Stimulated activated CD8-positive, alpha-beta memory T cell treated with anti-CD3 and anti-CD28 coated beads, Interleukin-4, amount 100 ng/mL, for 1 hour (primary cell): ENCODE measurements at places on chromosomes 5 and 9.

DNA sequence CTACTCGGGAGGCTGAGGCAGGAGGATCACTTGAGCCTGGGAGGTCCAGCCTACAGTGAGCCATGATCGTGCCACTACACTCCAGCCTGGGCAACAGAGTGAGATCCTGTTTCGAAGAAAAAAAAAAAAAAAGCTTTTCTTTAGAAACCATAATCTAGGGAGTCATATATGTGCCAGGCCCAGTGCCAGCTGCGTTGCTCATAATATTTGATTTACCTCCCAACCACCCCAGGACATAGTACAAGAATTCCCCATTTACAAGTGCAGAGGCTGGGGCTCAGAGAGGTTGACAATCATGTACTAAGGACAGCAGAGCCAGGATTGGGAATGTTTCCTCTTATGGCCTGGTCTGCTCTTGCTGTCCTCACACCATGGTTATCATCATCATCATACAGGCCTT is 25.1 kb upstream of the TRIM14 start:
- no peak for DNase-seq

- no peak for DNase-seq
Measured at GRCh38 chr5:54021431-54022164, 288.8 kb downstream of the ARL15 start.

DNA sequence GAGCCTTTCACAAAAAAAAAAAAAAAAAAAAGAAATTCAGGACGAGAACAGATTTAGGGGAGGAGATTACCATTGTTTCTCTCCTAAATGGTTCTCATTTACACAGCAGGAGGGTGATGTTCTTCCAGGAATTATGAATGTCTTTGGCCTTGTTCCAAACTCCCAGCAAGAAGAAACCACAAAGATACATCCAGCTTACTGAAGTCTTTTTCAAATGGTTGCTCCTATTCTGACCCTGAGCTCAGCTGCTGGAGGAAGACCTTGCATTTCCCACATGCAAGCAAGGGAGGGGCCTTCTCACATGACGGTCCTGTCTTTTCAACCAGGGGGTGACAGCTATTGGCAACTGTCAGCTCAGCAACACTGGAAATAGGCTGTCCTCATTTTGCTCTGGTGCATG is 203.0 kb upstream of the VLDLR start:
- DNase-seq, result no peak

GRCh38 chr5:36654564-36654963 is 48.2 kb downstream of the SLC1A3 start:
- no peak for DNase-seq

- no peak for DNase-seq
Measured at GRCh38 chr9:113687107-113687679, 188.9 kb upstream of the ZNF618 start.

DNA sequence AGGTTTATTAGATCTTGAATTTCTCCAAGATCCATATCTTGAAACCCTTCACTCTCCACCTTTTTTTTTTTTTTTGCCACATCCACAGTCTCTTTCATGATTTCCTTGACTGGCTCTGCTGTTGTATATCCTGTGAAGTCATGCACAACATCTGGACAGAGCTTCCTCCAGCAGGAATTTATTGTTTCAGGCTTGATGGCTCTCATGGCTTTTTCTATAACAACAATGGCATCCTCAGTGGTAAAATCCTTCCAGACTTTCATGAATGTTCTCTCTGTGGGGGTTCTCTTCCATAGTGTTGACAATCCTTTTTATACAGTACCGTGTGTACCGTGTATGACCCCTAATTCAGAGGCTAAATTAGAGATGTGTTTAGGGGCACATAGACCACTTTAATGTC is 24.0 kb downstream of the RANBP17 start:
- no peak for DNase-seq

- DNase-seq, result no peak
Measured at GRCh38 chr5:156383510-156384265, 56.7 kb downstream of the SGCD start.

DNA sequence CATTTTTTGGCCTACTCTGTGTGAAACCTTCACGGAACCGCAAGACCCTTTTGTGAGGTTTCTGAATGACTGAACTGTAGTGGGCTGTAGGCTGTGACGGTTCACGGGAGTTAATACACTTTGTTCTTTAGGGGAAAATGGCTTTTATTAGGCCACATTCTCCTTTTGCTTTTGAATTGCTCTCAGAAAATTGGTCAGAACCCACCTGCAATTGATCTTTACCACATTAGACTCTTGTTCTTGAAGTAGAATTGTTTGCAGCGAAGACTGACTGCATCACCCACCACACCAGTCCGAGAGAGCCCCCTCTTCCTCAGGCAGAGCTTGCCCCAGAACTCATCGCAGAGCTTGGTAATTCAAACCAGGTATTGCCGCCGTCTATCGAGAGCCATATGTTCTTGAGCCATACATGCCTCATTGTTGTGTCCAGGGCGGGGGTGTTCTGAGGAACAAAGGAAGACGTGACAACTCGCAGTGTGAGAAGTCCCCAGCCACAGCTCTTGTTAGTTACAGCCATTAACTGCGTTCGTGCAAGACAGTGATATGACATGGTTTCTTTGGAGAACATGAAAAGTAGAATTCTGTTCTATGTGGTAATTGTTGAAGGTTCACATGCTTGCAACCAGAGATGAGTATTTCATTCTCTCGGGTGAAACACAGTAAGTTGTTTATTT is 166.4 kb upstream of the OTULINL start:
- no peak for DNase-seq

- DNase-seq, result no peak
Measured at GRCh38 chr5:141439411-141440141, 9.3 kb downstream of the PCDHGA12 start.

GRCh38 chr9:20898885-20899554 is 132.4 kb downstream of the HACD4 start:
- no peak for DNase-seq

DNA sequence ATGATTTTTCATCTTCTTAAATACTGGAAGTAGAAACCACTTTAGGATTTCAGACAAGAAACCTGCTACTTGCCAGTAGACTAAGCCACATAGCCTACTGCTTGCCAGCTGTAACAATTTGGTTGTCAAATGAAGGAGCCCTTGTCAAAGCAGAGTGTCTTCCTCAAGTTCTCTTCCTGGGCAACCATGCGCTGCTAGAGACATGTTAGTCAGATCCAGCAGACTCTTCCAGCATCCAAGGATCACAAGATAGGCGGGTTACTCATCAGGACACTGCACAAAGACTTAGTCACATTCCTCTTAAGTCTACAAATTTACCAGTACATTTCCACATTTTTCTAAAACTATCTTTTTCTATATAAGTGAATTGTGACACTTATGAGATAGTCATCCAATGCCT is 24.4 kb downstream of the SKIC3 start:
- no peak for DNase-seq

GRCh38 chr5:112895682-112896081 is 26.3 kb downstream of the REEP5 start:
- DNase-seq, result no peak

GRCh38 chr9:128946571-128947276 is 679 bp downstream of the DOLK start:
- DNase-seq, result no peak

- no peak for DNase-seq
Measured at GRCh38 chr5:177132136-177133095, 1.2 kb upstream of the NSD1 start.

- DNase-seq, result no peak
Measured at GRCh38 chr9:122348288-122348777, 22.5 kb upstream of the PTGS1 start.

GRCh38 chr9:134059661-134060395 is 8.0 kb downstream of the BRD3 start:
- no peak for DNase-seq

DNA sequence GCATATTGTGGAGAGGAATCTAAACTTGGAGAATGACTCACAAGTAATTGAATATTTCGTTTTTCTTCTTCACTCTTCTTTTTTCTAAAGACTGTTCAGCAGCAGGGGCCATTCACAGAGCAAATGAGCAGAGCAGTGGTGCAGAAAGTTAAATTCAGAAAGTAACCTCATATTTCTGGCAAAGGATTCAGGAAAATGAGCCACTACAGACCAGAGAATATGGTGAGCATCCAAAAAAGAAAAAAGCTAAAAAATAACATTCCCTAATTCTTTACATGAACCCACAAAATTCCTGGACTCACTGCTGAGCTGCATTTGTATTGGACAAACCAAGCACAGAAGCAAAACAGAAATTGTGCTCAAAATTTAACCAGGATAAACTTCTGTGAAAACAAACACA is 1486.8 kb upstream of the C9orf72 start:
- no peak for DNase-seq
